AG09319 (cell line): ENCODE measurements at places on chromosomes 12 and 14.

DNA sequence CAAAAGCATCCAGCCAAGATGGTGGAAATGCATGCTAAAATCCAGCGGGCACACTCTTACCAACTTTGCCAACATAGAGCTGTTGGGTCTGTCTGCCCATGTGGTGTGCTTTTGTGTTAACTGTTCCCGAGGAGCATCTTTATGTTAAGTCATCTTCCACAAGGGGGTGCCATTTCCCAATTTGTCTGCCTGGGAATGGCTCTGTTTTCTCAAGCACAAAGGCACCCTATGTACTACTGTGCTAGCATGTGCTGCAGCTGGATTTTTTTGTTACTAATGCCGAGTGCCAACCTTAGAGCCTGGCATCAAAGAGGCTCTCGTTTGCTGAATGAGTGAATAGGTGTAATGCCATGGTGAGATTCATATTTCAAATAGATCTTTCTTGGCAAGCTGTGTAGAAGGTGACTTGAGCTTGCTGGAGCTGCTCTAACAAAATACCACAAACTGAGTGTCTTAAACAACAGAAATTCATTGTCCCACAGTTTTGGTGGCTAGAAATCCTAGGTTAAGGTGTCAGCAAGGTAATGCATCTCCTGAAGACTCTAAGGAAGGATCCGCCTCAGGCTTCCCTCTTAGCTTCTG, 74.3 kb downstream of the TRHDE start:
- DNase-seq, result peak; percentile 58

DNA sequence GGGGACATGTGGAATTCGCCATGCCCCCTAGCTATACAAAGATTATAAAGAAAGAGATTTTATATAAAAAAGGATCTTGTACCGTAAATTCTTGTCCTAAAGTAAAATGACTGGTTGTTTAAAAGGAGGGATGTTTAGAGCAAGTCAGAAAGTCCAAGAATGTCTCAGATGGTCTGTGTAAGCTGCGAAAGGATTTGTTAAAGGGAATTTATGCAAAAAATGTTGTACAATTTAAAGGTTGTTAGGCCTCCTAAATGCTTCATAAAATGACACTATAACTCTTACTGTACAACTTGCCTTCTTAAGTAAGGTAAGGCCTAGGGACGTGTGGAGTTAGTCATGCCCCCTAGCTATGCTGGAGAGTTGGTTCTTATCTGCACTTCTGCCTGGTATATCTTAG, 237.6 kb downstream of the KCNH5 start:
- no peak for DNase-seq

GRCh38 chr12:94329366-94329765, 130.3 kb downstream of the CEP83 start:
- DNase-seq, result no peak

DNA sequence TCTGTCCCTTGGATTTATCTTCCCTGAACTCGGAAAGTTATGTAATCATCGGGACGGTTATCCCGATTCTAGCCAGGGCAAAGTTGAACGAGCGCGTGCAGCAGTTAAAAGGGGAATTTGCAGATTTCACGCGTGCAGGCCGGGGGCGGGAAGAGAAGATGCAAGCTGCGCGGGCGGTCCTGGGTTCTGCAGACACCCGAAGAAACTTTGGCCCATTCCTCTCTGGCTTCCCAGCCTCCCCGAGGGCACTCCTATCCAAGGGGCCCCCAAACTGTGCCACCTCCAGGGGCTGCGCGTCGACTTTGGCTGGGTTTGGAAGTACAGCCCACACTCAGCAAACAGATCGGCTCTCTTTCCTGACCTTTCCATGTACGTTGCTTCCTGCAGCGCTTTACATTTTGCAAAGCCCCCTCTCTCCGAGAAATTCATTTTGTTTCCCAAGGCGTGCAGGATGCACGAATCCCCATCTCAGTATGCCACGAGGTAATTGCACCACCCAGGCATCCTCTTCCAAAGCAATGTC, 941 bp upstream of the PPP1CC start:
- no peak for DNase-seq

DNA sequence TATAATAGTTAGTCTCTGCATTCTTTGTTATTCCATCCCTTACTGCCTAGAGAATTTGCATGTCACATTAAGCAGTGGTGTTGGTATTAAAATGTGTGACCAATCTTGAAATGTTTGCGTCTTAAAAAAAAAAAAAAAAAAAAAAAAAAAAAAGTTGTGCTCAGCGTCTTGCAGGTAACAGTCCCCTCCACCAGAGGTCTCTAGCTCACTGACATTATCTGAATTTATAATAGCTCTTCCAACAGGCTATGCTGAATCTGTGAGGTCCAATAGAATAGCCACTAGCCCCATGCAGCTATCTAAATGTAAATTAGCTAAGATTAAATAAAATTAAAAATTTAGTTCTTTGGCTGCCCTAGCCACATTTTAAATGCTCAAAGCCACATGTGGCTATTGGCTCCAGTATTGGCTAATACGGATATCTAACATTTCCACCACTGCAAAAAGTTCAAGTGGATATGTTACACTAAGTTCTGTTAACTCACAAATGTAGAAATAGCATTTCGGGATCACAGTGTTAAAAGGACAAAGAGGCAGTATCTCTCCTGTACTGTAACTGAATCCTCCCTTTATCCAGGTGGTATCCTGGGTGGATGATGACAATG, 28.7 kb downstream of the NKX2-8 start:
- peak; percentile 43 for DNase-seq

DNA sequence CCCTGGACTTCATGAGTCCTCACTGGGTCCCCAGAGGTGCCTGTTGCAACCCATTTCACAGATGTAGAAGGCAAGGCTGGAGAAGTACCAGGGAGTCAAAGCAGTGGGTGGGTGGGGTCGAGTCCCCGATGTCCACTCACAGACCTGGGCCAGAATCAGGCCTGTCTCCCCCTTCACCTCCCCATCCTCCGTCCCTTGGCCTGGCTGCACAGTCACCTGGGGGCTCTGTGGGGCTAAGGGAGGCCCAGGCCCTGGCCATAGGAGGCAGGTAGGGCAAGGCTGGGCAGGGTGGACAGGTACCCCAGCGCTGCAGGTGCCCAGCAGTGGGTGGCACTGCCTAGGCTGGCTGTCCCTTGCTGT, 29.5 kb downstream of the RTL1 start:
- no peak for DNase-seq

DNA sequence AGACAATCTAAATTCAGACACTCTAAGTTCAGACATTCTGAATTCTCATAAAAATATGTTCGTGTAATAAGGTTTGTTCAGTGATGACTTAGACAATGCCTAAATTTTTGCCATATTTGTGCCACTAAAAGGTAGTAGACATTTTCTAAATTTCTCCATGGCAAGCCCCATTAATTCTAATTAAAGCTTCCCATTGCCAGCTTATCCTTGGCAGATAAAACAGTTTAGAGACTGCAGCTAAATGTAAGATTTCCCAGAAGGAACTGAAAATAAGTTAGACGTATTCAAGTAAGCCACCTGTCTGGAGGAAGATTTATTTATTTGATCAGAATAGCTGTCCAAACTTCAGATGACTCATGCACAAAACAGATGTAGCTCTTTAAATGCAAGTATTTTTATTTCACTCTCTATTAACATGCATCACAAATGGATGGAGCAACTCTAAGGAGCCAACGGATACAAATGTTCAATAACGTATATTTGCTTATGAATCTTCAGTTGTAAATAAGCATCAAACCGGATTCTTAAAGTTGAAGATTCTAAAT, 130.4 kb downstream of the SLC2A13 start:
- DNase-seq, result no peak

DNA sequence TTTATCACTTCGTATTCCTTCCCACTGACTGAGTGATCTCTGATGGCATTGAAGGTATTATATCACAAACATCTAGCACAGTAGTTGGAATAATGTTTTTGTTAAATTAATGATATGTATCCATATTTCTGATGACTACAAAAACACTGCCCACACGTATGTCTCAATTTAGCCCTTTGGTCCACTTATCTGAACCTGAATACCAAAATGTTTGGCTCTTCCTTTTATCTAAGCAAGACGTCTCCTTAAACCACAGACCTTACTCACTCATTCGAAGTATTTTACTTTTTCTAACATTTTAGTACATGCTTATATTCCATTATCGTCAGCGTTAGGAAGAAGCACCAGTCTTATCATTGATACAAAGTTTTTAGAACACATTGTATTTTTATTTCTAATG, 126.4 kb downstream of the PIK3C2G start:
- no peak for DNase-seq

GRCh38 chr14:22848351-22849164, 12.2 kb downstream of the MMP14 start:
- peak; percentile 91 for DNase-seq

DNA sequence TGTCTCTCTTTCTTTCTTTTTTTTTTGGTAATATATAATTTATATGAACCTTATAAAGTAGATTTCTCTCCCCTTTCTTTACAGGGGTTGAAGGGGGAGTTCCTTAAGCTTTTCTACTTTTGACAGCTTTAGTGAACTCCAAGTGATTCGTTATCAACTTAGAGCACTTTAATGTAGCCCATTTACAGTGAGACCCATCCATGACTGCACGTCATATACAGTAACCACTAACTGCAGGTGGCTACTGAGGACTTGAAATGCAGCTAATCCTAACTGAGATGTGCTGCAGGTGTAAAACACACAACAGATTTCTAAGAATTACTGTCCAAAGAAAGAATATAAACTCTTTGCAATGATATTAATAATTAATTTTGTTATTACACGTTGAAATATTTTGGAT, 582 bp downstream of the LRRIQ1 start:
- no peak for DNase-seq

GRCh38 chr12:52735816-52736632, 32.7 kb upstream of the KRT77 start:
- no peak for DNase-seq

DNA sequence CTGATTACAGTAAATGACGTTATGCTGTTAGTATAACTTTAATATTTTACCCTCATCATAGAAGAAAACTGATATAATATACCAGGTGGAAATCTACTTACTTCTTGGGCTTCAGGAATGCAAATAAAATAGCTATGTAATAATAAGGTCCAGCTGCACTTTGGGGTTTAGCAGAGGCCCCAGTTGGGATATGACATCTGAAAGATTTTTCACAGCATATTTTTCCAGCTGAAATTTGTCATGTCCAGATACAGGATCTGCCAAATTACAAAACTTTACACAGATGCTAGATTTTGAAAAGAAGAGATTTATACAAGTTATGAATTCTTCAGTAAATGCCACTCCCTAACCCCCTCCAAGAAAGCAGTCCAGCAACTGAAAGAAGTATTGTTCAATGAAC, 29.2 kb upstream of the DCN start:
- DNase-seq, result no peak

GRCh38 chr14:60087668-60088067, 4.1 kb upstream of the PCNX4 start:
- no peak for DNase-seq

- DNase-seq, result no peak
Measured at GRCh38 chr12:2582631-2583030, 212.1 kb upstream of the FKBP4 start.

GRCh38 chr14:97301931-97302559, 504.9 kb downstream of the VRK1 start:
- no peak for DNase-seq

- DNase-seq, result no peak
Measured at GRCh38 chr12:42961395-42961794, 371.8 kb upstream of the PRICKLE1 start.

- no peak for DNase-seq
Measured at GRCh38 chr14:70685474-70686197, 43.9 kb downstream of the TTC9 start.

- no peak for DNase-seq
Measured at GRCh38 chr14:83470466-83470865, 1936.8 kb upstream of the SEL1L start.

- no peak for DNase-seq
Measured at GRCh38 chr14:68181519-68182326, 362.1 kb downstream of the RAD51B start.

DNA sequence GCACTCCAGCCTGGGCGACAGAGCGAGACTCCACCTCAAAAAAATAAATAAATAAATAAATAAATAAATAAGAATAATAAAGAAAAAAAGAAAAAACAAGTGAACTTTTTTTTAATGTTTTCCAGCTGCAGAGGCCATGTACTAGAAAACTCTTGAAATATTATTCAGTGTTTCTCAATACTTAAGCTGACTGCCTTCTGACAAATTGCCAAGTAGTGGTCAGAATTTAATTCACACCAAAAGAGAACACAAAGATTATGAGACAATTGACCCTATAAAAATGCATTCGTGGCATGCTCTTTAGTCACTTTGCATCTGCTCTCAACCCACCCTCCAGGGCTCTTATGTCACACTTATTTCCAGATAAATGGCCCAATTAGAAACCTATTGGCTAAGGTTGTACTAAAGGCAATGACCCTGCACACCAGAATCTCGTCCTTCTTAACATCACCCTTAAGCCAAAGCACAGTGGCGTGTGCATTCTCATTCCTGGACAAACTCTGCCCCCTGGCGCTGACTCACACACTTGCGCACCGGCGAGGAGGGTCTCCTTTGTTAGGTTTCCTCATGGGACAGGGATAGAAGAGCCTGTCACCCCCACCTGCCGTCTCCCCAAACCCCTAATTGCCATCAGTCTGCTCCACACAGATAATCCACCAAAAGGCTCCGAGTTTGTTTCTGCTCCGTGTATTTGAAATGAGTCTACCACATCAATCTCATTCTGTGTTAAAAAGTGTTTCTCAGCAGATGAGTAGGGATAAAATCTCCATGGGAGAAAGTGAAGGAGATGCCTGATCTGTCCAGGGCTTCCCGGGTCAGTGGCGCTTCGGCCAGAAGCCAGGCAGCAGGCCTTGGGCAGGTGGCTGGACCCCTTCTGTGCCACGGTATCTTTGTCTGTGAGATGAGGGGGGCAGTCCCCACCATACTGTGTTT, 73.1 kb upstream of the CEP83 start:
- peak; percentile 16 for DNase-seq

GRCh38 chr14:29548948-29549370, 378.7 kb downstream of the PRKD1 start:
- DNase-seq, result peak; percentile 38

DNA sequence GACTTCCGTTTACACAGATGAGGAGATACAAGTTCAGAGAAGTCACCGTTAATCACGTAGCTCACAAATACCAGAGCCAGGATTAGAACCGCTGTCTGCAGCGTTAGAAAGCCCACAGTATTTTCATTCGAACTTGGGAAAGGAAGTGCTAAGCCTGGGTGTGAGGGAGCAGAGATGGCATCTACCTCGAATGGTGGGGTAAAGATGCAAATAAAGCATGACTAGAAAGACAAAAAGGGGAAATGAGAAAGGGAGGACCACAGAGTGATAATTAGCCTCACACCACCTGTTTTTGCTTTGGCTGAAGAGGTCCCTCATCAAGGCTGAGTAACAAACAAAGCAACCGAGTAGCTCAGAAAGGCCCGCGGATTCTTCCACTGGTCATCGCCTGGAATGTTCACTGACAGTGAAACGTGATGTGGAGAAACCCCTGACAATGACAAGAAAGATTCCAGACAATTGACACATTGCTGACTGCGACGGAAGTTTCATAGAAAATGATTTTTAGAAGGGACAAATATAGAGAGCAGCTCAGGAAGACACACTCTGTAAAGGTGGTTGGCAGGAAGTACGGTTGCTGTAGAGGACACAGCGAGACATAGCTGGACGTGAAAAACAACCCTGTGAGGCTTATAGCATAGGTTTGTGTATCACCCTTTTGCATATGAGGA, 31.5 kb upstream of the BHLHE41 start:
- DNase-seq, result no peak
